ENCODE measurements at places on chromosomes 12 and 14. TPM values are rescaled to one million over a fixed set of nuclear protein-coding genes. Genes with fewer than 3 reads are reported as not detected.

- DNase-seq = no peak
Measured at GRCh38 chr12:93938931-93939330, 209.4 kb upstream of the PLXNC1 start.

DNA sequence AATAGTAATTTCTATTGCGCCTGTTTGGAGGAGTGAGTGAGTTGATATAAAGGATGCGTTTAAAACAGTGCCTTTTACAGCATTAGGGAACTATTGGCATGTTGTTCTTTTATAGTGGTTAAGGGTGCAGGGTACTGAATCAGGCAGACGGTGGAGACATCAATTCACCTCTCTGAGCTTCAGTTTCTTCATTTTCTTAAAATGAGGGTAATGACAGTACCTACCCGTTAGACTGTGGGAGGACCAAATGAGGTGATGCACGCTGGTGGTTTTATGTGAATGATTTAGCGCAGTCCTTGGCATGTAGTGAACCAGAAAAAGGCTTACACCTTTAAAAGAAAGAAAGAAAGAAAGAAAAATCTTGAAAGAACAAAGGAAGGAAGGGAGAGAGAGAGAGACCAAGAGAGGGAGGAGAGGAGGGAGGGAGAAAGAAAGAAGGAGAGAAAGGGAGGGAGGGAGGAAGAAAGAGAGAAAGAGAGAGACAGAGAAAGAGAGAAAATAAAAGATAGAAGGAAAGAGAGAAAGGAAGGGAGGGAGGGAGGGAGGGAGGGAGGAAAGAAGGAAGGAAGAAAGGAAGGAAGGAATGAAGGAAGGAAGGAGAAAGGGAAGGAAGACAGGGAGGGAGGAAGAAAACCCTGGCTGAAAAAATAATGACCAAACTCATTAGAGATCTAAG, 22.2 kb upstream of the CCND2 start:
- no peak for DNase-seq

- DNase-seq = no peak
Measured at GRCh38 chr14:92613008-92613658, 99.6 kb downstream of the RIN3 start.

- no peak for DNase-seq
Measured at GRCh38 chr12:64521833-64522232, 69.9 kb downstream of the TBK1 start.

- DNase-seq = no peak
Measured at GRCh38 chr14:88488081-88488480, 66.7 kb downstream of the PTPN21 start.

DNA sequence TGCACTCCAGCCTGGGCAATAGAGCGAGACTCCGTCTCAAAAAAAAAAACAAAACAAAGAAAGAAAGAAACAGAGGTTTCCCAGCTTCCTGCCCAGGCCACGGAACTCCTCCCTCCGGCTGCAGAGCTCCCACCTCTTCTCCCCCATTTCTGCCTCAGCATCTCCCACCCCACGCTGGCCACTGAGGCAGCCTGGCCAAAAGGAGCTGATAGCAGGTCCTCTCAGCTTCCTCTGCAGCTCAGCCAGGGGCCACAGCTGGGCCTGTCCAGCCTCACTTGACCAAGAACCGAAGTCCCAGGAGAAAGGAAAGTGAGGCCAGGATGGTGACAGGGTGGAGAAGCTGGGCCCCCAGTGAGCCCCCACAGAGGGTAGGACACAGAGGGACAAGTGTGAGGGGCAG, 33.4 kb upstream of the CD9 start:
- DNase-seq = no peak

- no peak for DNase-seq
Measured at GRCh38 chr14:64855721-64856528, 23.8 kb downstream of the SPTB start.

DNA sequence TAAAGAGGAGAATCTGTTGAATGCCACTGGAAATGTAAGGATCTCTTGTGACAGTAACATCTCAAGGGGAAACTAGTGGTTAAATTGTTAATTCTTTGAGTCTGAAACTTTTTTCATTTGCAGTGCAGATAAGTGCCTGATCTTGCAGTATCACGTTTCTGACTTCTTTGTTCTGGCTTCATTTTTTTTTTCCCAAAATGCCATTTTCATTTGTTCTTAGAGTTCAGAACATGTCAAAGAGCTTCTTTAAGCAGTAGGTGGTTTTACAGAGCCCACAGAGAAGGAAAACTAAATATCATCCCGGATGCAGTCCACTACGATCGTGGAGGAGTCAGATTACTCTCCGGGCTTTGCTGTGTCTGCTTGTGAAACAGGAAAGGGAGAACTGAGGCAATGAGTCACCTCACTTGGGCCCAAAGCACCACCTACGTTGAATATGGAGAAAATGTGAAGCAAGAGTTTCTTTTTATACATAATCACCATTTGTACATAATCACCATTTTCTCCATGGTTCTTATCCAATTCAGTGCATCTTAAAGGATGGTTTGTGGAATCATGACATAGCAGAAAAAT, 43.9 kb downstream of the HMGA2 start:
- no peak for DNase-seq

DNA sequence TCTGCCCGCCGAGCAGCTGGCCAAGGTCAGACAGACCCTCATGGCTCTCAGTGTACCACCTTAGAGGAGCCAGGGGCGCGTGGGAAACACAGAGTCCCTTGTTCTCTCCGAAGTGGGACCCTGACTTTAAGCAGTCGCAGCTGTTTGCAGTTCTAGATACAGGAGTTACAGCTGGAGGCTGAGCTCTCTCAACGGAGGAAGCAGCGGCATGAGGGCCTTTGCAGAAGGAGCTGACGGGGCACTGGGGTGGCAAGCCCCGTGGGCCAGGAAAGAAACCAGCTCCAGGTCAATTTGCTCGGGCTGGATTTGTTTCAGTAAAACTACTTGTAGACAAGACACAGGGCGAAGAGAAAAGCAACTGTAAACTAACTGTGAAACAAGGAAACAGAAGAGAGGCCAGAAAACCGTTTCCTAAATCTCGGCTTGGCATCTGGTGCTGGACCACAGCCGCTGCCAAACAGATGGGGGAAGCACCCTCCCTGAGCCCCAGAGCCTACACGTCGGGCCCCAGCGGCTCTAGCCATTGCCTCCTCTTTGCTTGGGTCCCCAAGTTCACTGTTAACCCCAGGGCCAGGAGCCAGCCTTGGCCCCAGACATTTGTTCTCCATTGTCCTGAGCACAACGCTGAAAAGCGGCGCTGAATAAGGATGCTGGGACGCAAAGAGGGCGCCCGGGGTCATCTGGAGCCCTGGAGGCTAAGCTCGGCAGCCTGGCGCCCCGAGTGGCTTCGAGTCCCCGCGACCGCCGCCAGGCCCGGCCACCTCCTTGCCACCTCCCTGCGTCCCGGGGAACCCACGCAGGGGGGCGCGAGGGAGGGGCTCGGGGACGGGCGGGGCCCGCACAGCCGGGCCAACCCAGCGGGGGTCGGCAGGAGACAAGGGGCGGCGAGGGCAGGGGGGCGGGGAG, 914 bp upstream of the PACS2 start:
- DNase-seq = no peak

DNA sequence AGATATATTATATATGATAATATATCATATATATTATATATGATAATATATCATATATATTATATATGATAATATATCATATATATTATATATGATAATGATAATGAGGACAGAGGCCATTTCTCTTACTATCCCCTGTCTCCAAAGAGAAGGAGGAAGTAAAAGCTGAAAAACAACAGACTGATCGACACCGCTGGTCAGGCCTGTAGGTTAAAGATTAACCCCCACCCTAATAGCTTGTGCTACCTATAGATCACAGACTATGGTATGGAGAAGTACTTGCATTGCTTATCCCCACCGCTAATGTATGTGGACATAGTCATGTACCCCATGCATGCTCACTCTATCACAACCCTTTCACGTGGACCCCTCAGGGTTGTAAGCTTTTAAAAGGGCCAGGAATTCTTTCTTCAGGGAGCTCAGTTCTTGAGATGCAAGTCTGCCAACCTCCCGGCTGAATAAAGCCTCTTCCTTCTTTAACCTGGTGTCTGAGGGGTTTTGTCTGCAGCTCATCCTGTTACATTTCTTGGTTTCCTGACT, 786.1 kb upstream of the TMEM132C start:
- DNase-seq = no peak

DNA sequence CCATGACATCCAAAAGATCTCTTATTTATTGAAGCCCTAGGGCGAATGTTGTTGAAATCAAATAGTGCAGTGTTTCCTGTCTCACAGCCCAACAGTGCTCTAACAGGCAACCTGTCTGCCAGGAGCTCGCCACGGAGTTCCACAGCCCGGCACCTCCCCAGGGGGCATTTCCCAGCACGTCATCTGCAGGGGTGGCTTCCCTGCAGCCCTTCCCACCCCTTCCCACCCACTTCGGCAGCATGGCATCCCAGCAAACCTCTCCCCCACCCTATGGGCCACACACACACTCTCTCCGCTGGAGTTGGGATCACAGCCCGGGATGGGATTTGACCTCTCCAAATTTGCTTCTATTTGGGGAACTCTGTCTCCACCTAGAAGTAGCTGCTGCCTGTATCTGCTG, 62.7 kb upstream of the C14orf180 start:
- no peak for DNase-seq

DNA sequence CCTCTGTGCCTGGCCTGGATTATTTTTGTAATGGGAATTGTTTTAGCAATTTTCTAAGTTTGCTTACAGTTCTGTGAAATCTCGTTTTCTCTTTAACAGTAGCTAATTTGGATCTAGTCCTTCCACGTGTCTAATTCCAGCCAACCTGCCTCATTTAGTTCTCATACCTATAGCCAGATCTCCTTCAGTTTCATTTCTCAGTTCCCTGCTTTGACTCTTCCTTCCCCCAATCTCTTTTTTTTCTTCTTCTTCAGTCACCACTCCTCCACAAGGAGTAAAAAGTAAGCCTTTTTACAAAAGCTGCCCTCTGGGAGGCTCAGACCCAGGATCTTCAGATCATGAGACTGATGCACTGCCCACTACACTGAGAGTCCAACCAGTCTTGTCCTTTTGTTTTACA, 1.4 kb downstream of the THTPA start:
- DNase-seq = no peak

DNA sequence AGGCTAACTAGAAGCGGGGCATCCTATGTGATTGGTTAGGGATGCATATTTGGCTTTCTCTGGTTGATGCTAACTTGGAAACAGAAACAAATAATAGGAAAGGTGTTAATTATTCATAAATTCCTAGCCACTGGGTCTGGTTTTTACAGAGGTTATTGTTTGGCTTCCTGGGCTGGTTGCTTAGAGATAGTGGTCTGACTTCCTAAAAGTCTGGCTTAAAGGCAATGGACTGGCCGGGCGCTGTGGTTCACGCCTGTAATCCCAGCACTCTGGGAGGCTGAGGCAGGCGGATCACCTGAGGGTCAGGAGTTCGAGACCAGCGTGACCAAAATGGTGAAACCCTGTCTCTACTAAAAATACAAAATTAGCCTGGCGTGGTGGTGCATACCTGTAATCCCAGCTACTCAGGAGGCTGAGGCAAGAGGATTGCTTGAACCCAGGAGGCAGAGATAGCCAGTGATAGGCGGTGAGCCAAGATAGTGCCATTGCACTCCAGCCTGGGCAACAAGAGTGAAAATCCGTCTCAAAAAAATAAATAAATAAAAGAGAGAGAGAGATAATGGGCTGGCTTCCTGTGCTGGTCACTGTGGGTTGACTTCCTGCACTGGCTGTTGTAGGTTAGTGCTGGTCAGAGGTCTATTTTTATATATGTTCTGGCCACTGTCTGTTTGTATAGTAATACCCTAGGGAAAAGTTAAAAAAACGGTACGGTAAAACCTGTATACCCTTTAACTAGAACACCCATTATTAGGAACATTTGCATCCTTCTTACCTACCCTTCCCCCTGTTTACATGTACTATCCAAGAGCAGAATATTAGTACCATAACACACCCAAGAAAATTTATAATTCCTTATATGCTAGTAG, 24.1 kb downstream of the OR6S1 start:
- no peak for DNase-seq

GRCh38 chr12:6158749-6159148, 34.3 kb upstream of the VWF start:
- DNase-seq = no peak

- no peak for DNase-seq
Measured at GRCh38 chr12:97940629-97941028, 478.0 kb downstream of the RMST start.

DNA sequence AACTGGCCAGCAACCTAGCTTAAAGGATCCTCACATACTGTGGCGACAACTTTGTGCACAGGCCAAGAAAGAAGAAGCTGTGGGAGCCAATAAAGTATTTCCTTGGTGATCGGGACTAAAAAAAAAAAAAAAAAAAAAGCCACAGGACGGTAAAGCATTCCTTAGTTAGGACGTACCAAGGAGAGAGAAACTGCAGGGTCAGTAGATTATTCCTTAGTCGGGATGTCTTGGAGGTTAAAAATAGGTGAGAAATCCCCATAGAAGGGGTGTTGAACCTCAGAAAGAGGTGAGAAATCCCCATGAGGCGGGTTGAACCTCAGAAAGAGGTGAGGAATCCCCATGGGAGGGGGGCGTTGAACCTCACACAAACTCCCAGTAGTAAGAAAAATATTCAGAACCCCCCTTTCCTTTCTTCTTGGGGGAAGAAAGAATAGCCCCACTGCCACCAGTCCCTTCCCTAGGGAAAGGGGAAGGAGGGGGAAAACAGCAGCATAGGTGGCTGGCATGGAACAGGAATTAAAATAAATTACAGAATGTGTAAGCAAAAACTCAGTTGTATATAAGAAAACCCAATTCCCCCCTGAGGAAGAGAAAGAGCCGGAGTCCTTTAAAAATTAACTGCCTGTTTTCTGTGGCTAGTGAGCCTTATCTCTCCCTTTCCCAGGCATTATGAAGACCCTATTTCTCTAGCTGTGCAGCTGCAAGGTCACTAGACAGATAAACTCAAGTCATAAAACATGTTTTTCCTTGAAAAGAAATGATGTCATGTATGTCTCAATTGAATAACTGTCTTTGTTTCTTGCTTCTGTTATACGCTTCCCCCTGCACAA, 26.8 kb downstream of the KLRK1 start:
- no peak for DNase-seq

DNA sequence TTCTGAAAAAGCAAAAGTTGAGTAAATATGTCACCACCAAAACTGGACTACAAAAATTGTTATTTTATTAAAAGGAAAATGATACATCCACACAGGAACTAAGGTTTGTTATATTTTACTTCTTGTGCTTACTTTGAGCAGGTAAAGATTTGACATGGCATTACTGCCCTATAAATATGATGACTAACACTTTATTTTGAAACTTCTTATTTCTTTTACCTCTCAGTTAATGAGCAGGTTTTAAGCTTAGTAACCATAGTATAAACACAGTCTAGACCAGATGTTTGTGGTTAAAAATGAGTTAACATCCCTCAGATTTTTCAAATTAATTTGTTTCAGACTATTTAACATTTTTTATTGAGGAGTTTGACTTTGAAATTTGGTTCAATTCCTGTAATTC, 862.5 kb upstream of the USP15 start:
- no peak for DNase-seq

GRCh38 chr12:24134092-24134491, 184.6 kb upstream of the SOX5 start:
- DNase-seq = no peak

GRCh38 chr12:48822711-48823110, 4.4 kb downstream of the CACNB3 start:
- no peak for DNase-seq

GRCh38 chr12:105171691-105172436, 64.1 kb downstream of the APPL2 start:
- no peak for DNase-seq

Gene CMA1
- total RNA-seq = not detected

Gene SLC16A7
- total RNA-seq = 12.7 TPM

Gene MANSC4
- total RNA-seq = not detected

Gene CYP27B1
- 1.1 TPM for total RNA-seq

Gene ACOT6
- total RNA-seq = not detected

Gene KLHDC1
- total RNA-seq = 1.3 TPM

Gene CCDC197
- not detected for total RNA-seq

Gene DNAI7
- not detected for total RNA-seq

Gene CINP
- total RNA-seq = 51.6 TPM

All from glomerular endothelial cell (primary cell).